Stimulated activated CD4-positive, alpha-beta T cell treated with anti-CD3 and anti-CD28 coated beads, Interleukin-4, amount 100 ng/mL, for 4 hours (primary cell): ENCODE measurements at places on chromosomes 13 and 19.

GRCh38 chr13:112131081-112131712, 64.2 kb downstream of the SOX1 start:
- no peak for DNase-seq

GRCh38 chr13:102267191-102267590, 134.7 kb downstream of the FGF14 start:
- DNase-seq: no peak

DNA sequence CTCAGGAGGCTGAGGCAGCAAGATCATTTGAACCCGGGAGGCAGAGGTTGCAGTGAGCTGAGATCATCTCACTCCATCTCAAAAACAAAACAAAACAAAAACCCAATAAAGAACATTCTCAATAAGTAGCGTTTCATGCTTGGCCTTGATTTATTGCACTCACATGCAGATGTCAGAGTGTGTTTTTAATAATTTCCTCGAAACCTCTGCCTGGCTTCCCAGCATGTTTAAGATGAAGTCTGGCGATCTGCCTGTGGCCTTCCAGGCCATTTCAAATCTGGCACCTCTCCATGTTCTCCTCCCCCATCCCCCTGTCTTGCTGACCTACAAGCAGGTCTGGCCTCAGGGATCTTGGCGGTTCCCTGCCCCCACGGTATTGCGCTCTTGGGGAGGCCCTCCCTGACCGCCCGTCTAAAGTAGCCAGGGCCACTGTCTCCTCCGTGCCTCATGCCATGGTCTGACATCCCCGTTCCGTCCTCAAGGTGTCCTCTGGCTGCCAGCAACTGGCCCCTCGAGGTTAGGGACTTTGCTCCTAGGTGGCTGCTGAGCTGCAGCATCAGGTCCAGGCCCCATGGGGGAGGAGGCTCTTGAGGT, 1.6 kb downstream of the WDR88 start:
- no peak for DNase-seq

- no peak for DNase-seq
Measured at GRCh38 chr13:83884141-83884540, 1.9 kb upstream of the SLITRK1 start.

- DNase-seq: no peak
Measured at GRCh38 chr13:52673465-52673864, 20.8 kb downstream of the SUGT1 start.

GRCh38 chr13:47306991-47307390, 410.1 kb upstream of the HTR2A start:
- DNase-seq: no peak

GRCh38 chr13:50375792-50376191, 360.5 kb downstream of the KCNRG start:
- no peak for DNase-seq

GRCh38 chr13:94160875-94161274, 318.6 kb downstream of the DCT start:
- DNase-seq: no peak

- no peak for DNase-seq
Measured at GRCh38 chr13:38635030-38635429, 51.8 kb upstream of the FREM2 start.

DNA sequence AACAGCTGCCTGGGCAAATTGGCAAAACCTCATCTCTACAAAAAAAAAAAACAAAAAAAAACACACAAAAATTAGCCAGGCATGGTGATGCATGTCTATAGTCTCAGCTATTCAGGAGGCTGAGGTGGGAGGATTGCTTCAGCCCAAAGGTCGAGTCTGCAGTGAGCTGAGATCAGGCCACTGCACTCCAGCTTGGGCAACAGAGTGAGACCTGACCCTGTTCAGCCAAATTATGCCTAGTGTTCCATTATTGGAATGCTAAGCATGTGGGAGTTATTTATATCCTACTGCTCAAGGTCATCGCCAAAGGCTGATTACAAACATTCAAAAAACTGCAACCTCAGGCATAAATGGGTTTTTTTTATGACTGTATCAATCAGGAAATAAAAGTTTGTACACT, 1251.0 kb upstream of the PCDH9 start:
- DNase-seq: no peak
